ENCODE measurements at places on chromosomes 5 and 9.

- no peak for DNase-seq
These were observed 7.7 kb downstream of the NR3C1 start for GRCh38 chr5:143395638-143396352.

- no peak for DNase-seq
These were observed 29.6 kb upstream of the DTWD2 start for GRCh38 chr5:119017994-119018393.

GRCh38 chr9:108813951-108814601 is 41.7 kb downstream of the ACTL7B start:
- DNase-seq = peak; percentile 43

DNA sequence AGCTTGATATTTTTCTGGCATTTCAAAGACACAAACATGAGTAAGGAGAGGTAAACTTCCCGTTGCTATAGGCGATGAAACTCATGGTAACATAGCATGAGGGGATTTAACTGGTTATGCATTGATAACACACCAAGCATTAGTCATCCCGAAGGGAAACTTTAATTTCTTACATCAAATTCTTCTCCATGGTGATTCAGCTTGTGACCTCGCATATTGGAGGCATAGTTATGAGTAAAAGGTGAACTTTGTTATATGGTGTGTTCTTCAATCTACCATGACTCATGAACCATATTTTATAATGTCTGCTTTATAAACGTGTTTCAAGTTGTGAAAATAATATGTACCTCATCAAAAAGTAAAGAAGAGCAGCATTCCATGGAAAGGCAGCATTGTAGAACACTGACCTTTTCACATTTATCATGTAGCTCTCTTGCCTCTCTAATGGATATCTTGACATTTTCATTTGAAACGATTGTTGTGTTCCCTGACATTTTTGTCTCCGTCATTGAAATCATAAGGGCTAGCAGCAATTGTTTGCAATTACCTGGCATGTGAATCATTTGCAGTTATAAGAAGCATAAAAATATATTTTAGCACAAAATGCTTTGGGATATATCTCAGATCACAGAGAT is 491.8 kb downstream of the ANXA1 start:
- no peak for DNase-seq

DNA sequence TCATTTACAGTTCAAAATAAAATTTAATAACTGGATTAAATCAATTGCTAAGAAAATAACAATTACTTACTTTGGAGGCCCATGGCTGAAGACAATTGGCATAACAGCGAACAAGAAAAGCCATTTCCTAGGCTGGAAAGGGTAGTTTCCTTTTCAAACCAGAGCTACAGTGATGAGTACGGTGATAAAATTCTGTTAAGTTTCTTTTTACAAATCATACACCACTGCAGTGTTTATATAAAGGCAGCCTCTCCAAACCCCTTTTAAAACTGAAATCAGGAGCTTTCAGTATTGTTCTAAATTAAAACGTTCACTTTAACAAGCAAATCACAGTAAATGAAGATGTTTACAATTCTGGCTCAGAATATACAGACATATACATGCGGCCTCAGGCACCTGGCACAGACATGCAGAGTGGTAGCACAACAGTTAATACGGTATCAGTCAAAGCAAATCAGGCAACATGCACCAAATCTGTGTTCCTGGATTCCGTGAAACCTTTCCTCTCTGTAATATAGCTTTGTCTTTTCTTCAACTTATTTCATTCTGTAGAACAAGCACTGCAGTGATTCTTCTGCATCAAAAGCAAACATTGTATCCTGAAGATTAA is 102.9 kb downstream of the RAPGEF6 start:
- DNase-seq = no peak

All from hypothalamus (tissue), 51 donors.